ENCODE measurements at places on chromosomes 3 and 15.

DNA sequence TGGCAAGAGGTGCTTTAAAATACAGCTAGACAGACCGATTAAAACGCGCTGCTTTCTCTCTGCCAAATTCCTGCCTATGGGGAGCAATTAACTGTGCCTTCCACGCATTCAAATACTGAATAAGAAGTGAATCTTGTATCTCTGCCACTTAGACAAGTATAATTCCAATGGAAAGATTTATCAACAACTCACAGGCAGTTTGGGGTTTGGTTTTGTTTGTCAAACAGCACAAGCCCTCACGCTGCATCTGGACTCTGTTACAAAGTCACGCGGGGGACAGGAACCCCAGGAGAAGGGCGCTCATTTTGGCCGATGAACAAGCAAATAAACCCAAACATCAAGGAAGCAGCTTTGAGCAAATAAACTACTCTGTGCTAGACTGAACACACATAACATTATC lies 61.8 kb upstream of the TMCO5A start:
- DNase-seq, result no peak

GRCh38 chr3:126200534-126200933 lies 20.1 kb upstream of the ALDH1L1 start:
- no peak for DNase-seq

DNA sequence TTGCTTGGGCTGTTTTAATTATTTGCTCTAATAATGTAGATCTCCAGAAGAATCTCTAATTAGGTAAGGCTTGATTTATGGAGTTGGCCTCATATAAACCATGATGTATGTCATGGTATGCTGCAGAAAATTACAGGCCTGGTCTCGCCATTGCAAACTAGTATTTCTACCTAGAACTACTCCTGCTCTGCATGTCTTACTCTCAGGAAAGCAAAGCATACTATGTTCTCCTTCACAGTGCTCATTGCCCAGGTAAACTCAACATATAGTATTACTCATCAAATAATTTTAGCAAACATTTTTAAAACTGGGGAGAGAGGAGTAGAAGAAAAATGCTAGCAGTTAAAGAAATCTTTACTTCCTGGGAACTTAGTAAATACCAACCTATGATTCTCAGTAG lies 90.7 kb downstream of the FILIP1L start:
- no peak for DNase-seq

- DNase-seq, result no peak
These were observed 48.3 kb downstream of the MITF start for GRCh38 chr3:69787436-69788168.

- DNase-seq, result peak; percentile 34
These were observed 110.6 kb upstream of the TSPAN3 start for GRCh38 chr15:77181305-77182074.

- no peak for DNase-seq
These were observed 361.6 kb downstream of the LSAMP start for GRCh38 chr3:116083683-116084082.

Measured in CD4-positive, alpha-beta T cell treated with Interleukin-17A for 1 hour (primary cell).